Iris pigment epithelial cell (primary cell): ENCODE measurements at places on chromosomes 4 and X.

- peak; percentile 10 for DNase-seq
Measured at GRCh38 chrX:145002771-145003170, 244.5 kb upstream of the SPANXN1 start.

DNA sequence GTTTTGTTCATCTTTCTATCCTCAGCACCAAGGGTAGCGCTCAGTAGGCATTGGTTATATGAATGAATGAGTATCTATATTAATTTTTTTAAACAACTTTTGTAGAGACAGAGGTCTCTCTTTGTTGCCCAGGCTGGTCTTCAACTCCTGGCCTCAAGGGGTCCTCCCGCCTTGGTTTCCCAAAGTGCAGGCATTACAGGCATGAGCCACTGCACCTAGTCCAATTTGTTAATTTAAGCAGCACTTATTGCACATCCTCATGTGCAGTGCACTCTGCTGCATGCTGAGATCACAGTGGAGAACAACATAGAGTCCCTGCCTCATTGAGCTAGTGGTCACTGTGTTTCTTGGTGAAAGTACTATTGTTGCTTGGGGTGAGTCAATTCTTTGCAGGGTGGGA lies 94.4 kb downstream of the NHSL2 start:
- DNase-seq = no peak

- peak; percentile 17 for DNase-seq
Measured at GRCh38 chrX:15790769-15791290, 546 bp downstream of the ZRSR2 start.

GRCh38 chr4:89994176-89994873 lies 99.7 kb downstream of the MMRN1 start:
- DNase-seq = no peak
